CD4-positive, alpha-beta T cell treated with Interleukin-1 beta for 1 hour (primary cell): ENCODE measurements at places on chromosomes 4 and X.

DNA sequence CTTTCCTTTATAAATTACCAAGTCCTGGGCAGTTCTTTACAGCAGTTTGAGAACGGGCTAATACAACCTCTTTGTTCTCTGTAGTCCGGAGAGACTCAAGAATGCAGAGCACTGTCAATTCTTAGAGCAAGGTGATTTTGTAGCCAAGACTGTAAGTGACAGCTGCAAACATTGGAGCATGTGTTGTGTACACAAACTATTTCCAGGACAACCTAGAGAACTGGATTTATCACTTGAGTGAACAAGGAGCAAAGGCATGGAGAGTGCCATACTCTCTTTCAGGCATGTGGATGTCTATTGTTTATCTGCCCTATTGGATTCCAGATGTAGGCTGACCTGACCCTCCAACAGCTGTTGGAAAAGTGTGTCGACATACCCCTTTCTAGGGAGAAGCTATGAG, 153.9 kb downstream of the SPANXN3 start:
- DNase-seq, result no peak

DNA sequence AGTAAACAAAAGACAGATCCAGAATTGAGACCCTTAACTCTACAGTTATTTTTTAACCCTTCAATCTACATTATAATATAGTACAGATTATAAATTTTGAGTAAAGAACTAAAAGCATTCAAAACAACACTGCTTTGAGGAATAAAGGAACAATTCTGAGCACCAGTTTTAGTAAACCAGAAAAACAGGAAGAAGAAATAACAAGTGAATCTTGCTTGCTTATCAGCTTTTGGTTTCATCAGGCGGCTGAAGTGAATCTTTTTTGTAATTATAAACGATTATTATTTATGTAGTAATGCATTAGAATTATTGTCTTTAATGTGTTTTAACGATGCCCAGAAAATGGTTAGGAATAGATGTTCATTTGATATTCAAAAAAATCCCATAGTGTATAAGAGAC, 305.4 kb downstream of the ARAP2 start:
- no peak for DNase-seq

DNA sequence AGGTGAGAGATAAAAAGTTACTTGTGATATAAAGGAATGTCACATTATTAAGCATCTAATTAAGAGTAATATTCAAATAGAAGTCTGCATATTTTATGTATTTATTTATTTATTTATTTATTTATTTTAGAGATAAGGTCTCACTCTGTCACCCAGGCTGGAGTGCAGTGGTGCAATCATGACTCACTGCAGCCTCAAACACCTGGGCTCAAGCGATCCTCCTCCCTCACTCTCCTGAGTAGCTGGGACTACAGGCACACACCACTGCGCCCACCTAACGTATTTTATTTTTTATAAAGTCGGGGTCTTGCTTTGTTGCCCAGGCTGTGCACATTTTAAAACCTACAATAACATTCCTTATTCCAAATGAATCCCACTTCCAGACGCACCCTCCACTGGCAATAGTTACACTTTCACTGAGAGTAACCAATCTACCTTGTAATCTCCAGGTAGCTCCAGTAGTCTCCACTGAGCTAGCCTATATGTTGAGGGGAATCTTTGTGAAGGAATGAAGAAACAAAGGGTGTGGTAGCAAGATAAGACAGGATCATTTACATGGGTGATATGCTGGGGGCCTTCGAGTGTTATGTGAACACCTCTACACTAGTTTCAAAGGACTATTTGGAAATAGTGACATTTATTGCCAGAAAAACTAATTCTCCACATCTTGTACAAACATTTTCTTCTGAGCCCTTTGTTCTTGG, 11.9 kb downstream of the SH3D19 start:
- DNase-seq, result no peak

- DNase-seq, result no peak
Observed at GRCh38 chr4:80336582-80336981, 1.1 kb downstream of the CFAP299 start.

DNA sequence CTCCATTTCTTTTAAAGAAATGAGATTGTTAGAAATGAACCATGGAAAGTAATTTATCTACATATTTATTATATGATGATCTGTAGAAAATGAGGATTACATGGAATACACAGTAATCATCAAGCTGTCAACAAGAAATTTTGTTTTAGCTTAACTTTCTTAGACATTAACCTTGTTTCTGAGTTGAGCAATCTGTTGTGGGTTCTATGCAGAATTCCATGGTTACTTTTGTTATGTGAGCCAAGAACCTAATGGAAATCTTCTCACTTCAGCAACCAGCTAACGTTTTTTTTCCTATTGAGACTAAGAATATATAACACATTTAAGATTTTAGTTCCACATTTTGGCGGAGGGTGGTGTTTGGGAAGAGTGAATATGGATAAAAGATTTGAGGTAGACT, 136.1 kb upstream of the SLC4A4 start:
- no peak for DNase-seq

DNA sequence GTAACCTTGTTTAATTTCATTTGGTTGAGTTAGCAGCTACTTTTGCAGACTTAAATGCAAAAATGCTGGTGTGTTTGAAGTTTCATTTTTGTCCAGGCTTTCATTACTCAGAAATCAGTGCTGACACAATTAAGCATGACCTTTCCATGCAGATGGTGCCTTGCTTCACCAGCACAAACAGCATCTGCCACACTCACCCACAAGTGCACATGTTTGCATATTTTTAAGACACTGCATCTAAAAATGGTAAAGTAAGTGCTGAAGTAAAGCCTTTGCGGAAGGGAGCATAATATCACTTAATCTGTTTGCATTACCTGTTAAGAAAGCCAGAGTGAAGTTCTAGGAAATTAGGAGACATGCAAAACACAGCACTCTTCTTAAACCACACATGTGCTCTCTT, 7.3 kb upstream of the DAPP1 start:
- no peak for DNase-seq
